Small intestine (tissue), 16 donors: ENCODE measurements at places on chromosomes 13 and 19. TPM values are rescaled to one million over a fixed set of nuclear protein-coding genes. Genes with fewer than 3 reads are reported as not detected.

GRCh38 chr19:19170873-19171672 lies 1.0 kb upstream of the MEF2B start:
- no peak for DNase-seq

GRCh38 chr19:11587302-11587974 lies 9.8 kb upstream of the ZNF627 start:
- peak; percentile 73 for DNase-seq

Gene MEIOSIN
- not detected for polyA plus RNA-seq

- DNase-seq = peak; percentile 97
Observed at GRCh38 chr19:19096641-19097627, 33.1 kb downstream of the SLC25A42 start.

Gene ZNF17
- polyA plus RNA-seq = 3.9 TPM

DNA sequence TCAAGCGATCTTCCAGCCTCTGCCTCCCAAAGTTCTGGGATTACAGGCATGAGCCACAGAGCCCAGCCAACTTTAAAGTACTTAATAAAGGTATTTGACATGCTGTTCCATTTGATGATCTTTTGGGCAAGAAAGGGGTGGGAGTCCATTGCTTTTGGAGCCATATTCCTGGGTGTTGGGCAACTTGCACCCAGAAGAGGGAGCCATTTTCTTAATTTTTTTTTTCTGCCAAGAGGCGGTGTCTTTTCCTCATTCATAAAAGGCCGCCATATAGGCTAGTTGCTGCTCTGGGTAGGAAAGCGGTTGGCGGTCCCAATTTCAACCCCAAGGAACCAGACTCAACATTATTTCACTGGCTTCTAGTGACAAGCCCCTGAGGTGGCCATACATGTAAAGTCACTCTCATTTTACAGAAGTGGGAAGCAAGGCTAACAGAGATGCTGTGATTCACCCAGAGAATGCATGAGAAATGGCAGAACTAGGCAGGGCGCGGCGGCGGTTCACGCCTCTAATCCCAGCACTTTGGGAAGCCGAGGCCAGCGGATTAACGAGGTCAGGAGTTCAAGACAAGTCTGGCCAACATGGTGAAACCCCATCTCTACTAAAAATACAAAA lies 139.6 kb downstream of the CACNA1A start:
- no peak for DNase-seq

Gene APOC1
- polyA plus RNA-seq = 65.1 TPM

Gene POU2F2
- polyA plus RNA-seq = 0.45 TPM

Gene ZNF253
- 1.1 TPM for polyA plus RNA-seq

DNA sequence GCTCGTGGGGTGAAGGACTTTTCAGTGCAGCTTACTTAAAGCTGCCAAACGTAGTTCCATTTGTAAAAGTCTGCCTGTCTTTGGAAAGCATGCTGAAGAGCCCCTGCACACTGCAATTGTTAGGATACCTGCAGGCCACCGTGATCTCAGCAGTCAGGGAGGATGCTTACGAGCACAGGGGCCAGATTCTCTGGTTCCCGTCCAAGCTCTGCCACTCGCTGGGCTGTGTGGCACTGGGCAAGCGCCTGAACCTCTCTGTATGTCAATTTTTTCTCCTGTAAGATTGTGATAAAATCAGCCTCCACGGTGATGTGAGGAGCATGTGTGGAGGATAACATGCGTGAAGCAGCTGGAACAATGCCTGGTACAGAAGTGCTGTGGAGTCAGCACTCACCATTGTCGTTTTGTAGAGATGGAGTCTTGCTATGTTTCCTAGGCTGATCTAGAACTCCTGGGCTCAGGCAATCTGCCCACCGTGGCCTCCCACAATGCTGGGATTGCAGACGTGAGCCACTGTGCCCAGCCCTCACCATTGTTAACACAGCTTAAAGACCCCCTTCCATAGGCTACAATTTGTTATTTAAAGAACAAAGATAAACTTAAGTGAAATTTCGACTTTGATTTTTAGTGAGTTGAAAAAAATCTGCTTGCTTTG lies 3.5 kb downstream of the ADPRHL1 start:
- no peak for DNase-seq

GRCh38 chr13:99255271-99255670 lies 2.9 kb downstream of the GPR18 start:
- no peak for DNase-seq

DNA sequence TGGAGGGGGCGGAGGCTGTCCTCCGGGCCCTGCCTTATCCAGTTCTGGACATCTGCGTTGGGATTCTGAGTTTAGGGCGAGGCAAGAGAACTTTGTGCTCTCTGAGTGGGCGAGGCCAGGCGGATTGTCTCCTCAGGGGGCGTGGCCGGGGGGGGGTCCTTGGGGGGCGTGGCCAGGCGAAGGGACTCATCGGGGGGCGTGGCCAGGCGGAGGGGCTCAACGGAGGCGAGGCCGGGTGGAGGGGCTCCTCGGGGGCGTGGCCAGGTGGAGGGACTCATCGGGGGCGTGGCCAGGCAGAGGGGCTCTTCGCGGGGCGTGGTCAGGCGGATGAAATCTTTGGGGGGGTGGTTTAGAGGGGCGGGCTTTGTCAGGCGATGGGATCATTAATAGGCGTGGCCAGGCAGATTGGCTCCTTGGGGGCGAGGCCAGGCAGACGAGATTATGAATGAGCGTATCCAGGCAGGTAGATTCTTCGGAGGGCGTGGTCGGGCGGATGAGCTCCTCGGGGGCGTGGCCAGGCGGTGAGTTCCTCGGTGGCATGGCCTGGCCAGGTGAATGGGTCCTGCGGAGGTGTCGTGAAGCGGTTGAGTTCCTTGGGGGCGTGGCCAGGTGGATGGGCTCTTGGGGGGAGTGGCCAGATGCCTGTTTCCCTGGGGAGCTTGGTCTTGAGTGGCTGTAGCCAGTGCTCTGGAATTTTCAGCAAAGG lies 10.3 kb upstream of the CACNG7 start:
- no peak for DNase-seq

DNA sequence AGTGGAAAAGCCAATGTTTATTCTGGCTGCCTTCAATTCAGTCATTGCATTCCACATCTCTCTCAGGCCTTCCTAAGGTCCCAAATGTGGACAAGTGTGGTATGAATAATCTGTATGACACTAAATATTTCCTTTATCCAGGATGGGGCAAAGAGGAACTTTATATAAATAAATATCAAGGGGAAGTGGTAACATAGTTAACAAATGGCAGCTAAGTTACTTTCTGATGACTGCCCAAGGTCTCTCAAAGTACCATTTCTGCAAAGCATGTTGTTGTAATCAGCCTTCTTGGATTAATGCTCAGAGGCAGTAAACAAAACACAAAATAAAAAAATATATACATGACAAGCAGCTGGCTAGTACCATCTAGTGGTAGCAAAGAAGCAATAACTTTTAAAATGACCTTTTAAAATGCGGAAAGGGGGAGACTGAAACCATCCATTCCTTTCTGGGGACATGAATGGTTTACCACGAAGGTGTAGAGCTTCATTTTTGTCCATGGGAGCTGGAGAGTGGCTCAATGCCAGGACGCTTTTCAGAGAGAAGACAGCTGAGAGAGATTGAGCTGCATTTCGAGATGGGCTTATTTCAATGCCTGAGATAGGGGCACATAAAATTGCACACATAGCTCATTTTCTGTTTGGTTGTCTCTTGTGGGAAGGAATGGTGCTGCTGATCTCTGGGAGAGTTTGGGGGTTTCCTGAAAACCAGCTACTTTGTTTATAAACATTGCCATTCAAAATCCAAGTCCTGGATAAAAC lies 259.2 kb downstream of the RFC3 start:
- DNase-seq = peak; percentile 3

Gene APC2
- not detected for polyA plus RNA-seq

DNA sequence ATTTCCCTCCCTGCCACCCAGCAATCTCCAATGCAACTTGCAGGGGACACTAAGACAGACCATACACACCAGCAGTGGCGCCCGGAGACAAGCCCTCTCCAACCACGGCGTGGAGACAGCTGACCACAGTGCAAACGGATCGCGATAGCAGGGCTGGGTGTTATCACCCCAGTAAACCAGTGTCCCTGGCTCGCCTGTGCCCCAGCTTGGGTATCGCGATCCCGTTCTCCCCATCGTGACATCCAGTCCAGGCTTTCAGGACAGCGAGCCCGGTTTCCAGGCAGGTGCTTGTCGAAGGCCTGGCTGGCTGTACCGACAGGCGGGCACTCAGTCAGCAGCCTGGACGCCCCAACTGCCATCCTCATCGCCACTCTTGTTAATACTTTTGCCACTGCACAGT lies 20.7 kb upstream of the NANOS2 start:
- no peak for DNase-seq

DNA sequence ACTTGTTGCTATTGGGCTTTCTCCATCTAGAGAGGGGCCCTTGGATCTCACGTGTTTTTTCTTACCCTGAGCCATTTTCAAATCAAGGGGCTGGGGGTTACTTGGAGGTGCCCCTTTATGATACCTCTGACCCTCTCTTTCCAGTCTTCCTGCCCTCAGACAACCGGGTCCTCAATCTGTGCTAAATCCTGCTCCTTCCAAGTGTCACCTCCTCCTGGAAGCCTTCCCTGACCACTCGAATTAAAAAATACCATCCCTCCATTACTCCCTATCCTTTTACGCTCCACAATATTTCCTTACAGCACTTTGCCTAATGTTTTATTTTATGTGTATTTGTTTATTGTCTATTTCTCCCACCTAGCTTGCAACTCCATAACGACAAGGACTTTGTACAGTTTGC lies 3.3 kb downstream of the KLK8 start:
- DNase-seq = no peak

- DNase-seq = no peak
Observed at GRCh38 chr19:35052599-35053190, 11.2 kb downstream of the HPN start.

Gene TTYH1
- polyA plus RNA-seq = 1.5 TPM

Gene TRMT1
- 29.7 TPM for polyA plus RNA-seq

Gene ZNF302
- 54.7 TPM for polyA plus RNA-seq

Gene CKM
- polyA plus RNA-seq = 9.1 TPM

Gene SERTAD3
- 31.3 TPM for polyA plus RNA-seq

Gene REEP6
- 363 TPM for polyA plus RNA-seq

- DNase-seq = no peak
Observed at GRCh38 chr19:47848823-47849473, 10.1 kb upstream of the TPRX2 start.

DNA sequence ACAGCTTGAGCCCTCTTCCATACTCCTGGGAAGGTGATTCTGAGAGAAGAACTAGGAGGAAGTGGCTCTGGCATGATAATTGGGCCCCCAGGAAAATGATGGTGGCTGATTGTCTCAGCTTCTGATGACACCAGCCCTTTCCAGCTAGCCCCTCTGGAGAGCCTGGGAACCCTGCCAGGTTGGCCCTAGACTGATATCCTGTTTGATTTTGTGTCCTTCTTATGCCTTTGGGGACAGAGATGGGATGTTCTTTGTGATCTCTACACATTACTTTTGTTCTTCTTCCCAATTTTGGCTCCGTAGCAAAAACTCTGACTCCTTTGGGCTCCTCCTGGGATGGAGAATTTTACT lies 39.7 kb downstream of the ERICH6B start:
- DNase-seq = no peak

Gene KLK12
- polyA plus RNA-seq = 2.7 TPM

Gene FCHO1
- polyA plus RNA-seq = 3.1 TPM

DNA sequence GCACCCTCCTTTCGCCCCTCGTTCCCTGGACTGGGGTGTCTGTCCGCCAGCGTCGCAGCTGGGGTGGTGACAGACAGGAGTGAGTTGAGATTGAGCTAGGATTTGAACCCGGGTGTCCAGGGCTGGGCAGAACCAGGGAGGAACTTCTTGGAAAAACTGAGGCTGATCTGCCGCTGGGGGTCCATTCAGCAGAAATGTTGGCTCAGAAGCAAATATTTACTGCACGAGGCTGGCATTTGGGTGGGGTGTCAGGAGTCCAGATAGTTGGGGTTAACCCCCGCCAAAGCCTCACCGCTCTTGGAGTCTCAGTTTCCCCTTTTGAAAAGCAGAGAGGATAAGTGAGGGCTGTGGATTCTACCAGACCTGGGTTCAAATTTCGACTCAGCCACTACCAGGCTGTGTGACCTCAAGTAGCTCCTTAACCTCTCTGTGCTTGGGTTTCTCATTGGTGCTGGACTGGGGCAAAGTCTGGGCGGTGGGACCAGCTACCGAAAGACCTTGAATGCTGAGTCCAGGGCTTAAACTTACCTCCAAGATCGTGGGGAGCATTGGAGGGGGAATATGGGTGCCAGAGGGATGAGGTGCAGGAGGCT lies 20.9 kb downstream of the MAST3 start:
- no peak for DNase-seq

Gene STOML3
- not detected for polyA plus RNA-seq

DNA sequence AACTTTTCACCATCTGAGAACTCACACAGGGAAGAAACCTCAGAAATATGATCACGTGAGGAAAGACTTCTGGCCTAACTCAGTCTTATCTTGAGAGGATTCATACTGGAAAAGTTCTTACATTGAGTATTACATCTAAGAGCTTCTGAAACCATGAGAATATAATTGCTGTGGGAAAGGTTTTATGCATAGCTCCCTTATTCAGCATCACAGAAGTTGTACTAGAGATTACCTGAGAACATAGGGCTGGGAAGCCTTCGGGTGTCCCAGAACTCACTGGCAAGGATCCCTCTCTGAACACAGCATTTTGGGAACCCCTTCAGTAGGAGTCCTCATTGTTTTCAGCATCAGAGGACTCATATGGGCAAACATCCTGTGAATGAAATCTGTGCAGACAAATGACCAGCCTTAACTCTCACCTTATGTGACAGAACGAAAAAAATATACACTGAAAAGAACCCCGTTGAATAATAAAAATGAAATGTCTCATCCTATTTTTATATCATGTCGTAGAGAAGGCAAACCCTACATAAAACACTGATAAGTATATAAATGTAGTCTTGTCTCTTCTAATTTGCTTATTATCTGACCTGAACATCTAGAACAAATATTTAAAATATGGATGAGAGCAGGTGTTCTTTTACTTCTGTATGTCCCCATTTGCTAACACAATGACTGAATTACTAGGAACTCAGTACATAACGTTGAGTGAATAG lies 14.2 kb downstream of the ZNF274 start:
- no peak for DNase-seq

Gene MCEMP1
- 1.4 TPM for polyA plus RNA-seq

GRCh38 chr19:35295792-35296462 lies 4.0 kb downstream of the MAG start:
- DNase-seq = no peak

GRCh38 chr13:98959786-98960605 lies 17.9 kb downstream of the DOCK9 start:
- DNase-seq = no peak

DNA sequence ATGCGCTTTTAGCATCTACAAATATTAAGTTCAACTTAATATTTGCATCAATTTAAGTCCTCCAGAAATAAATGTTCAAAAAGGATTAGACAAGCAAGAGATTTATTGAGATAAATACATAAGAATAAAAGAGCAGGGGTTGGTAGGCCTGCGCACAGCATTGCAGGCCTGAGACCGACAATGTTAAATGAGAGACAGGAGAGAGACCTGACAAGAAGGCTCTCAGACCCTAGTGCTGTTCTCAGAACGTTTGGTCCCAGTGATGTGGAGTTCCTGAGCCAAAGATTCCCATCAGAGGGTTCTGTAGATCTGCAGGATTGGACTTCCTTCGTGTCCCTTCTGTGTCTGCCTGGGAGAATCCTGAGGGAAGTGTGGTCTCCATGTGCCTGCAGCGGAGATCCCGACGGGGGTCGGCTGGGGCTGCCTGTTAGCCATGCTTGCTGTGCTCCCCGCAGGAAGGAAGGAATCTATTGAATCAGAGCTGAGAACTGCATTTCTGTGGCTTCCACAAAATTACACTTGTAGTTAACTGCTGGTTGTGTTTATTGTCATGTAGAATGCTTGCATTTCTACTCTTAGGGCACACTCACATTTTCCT lies 369.9 kb upstream of the SLC10A2 start:
- no peak for DNase-seq

- DNase-seq = no peak
Observed at GRCh38 chr13:113941571-113942191, 32.2 kb downstream of the C13orf46 start.
